Activated CD8-positive, alpha-beta memory T cell treated with anti-CD3 and anti-CD28 coated beads for 4 hours (primary cell): ENCODE measurements at places on chromosomes 16 and 17.

- no peak for DNase-seq
Observed at GRCh38 chr17:49196520-49196919, 13.9 kb downstream of the GNGT2 start.

- no peak for DNase-seq
Observed at GRCh38 chr17:68398691-68399637, 58.3 kb downstream of the WIPI1 start.

GRCh38 chr17:81037026-81037797 is 2.3 kb downstream of the BAIAP2 start:
- no peak for DNase-seq

DNA sequence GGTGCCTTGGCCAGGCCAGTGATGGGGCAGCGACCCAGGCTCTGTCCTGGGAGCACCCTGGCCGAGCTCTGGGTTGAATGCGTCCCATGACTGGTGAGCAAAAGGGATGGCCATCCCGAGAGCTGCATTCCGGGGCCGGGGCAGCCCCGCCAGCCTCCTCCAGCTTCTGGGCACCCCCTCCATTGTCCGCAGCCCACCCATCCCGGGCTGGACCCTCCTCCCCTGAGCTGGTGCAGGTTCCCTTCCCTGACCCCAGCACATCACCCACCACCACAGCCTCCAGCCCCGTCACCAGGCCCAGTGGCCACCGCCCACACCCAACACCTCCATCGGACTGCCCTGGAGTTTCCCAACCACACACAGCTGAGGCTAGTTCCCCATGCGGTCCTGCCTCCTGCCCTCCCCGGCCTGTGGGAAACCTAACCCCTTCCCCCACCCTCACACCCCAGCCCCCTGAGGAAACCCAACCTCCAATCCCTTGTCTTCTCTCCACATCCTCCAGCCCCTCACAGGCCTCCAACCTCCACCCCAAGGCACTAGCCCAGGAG is 16.2 kb upstream of the PVALEF start:
- DNase-seq = no peak

DNA sequence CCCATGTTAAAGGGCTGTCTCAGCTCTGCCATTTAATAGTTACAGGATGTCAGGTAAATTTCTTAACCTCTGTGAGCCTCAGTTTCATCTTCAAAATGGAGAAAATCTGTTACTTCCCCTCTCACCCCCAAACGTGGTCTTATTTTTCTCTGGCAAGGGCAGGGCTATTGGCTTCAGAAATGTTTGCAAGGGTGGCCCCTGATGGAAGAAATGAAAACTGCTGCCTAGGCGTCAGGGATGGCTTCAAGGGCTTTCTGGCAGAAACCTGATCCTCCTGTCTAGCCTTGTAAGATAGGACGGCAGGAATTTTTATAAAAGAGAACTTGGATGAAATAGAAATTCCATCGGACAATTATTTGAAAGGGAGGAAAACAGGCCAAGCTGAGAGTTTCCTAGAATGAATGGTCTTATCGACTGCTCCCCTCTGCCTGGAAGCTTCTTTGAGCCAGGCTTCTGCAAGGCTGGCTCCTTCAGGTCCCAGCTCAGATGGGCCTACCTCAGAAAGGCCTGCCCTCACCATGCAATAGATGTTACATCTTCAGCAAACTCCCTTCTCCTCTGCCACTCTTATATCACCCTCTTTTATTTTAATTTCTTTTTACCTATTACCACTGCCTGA is 43.0 kb upstream of the TANGO6 start:
- no peak for DNase-seq

DNA sequence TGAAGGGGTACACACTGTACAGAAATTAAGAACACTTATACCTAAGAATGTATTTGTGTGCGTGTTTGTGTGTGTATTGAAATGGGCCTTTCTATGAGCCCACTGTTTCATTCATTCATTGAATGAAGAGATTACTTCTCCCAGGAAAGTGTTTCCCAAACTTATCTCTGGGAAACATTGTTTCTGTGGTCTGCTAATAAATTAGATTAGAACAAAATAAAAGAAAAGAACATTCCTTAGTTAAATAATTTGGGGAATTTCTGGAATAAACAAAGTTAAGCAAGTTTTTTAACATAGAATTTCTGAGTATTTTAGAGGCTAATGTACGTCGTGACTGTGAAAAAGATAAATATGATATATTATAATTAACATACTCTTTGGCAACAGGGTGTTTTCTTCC is 402.4 kb upstream of the CDH11 start:
- DNase-seq = no peak

DNA sequence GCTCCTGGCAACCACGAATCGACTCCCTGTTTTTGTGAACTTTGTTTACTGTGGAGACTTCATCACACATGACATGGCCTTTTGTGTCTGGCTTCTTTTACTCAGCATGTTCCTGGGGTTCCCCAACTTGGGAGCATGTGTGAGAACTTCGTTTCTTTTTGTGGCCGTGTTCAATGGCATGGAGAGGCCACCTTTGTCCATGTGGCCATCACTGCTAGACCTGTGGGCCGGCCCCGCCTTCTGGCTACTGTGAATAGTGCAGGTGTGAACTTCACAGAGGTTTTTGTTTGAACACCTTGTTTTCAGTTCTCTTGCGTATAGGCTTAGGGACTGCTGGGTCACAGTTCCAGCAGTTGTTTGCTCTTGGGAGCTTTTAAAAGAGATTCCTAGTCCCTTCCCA is 5.7 kb upstream of the SLC38A8 start:
- DNase-seq = no peak

- DNase-seq = no peak
Observed at GRCh38 chr17:73968680-73969079, 234.8 kb upstream of the RPL38 start.

- no peak for DNase-seq
Observed at GRCh38 chr17:18314059-18314730, 599 bp downstream of the TOP3A start.

DNA sequence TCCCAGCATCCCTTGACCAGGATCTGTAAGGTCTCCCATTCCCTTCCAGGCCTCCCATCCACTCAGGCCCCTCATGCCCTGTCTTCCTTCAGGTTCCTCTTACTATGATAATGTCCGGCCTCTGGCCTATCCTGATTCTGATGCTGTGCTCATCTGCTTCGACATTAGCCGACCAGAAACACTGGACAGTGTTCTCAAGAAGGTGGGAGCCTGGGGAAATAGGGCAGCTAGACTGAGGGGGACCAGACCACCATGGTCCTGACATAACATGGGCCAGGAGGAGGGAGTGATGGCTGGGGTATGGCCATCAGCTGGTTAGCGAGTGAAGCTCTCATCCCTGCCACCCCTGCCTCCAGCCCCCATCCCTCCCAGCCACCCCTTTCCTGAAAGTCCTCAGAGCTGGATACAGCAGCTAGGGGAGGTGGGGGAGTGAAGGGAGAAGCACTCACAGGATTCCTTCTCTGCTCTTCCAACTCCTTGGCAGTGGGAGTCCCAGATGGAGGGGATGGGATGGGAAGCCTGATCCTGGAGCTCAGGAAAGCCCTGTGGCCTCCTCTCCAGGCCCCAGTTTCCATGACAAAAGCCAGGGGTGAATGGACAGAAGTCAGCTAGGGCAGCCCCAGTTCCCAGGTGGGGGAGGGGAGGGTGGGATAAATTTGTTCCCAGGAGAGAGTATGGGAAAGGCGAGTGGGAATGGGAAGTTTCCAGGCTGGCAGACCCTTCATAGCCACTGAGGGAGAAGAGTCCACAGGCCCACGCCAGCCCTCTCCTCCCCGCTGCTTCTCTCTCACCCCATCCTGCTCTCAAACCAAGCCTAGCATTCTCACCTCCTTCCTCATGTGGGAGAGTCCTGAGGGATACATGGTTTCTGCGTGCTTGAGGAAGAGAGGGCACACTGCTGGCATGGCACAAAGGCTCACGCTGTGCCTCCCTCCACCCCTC is 2.3 kb downstream of the RND2 start:
- DNase-seq = no peak

GRCh38 chr16:69169051-69169450 is 17.9 kb upstream of the SNTB2 start:
- DNase-seq = no peak

DNA sequence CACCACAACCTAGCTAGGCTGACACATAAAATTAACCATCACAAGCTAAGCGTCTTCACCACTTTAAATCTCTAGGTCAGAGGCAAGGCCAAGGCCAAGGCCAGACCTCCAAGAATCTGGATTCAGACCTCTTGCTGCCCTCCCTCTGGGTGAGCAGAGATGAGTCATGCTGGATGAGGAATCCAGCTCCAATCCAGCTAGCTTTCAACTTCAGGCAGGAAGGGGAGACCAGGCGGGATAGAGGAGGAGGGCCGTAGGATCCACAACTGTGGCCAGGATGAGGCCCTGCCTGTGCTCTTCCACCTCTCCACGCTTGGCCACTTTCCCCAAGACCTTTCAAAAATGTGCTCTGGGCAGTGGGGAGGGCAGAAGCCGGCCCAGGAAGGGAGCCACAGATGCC is 14.7 kb downstream of the LRRC75A start:
- no peak for DNase-seq

GRCh38 chr16:75556431-75556950 is 439 bp upstream of the TMEM231 start:
- DNase-seq = no peak

- no peak for DNase-seq
Observed at GRCh38 chr17:7775051-7775450, 57.5 kb downstream of the DNAH2 start.

DNA sequence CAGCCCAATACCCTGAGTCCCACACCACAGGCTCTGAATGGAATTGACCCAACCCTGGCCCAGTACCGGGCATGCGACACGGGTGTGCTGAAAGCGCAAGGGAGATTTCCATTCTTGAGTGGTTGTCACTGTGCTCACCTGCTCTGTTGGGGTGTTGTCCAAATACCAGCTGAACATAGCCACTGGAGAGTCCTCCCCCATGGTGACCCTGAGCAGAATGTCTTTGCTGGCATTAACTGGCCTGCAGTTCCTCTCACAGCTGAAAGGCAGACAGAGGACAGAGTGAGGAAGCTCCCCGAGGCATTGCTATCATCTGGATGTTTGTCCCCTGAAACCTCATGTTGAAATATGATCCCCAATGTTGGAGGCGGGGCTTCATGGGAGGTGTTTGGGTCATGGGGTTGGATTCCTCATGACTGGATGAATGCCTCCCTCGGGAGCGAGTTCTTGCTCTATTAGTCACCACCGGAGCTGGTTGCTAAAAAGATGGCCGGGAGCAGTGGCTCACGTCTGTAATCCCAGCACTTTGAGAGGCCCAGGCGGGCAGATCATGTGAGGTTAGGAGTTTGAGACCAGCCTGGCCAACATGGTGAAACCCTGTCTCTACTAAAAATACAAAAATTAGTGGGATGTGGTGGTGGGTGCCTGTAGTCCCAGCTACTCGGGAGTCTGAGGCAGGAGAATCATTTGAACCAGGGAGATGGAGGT is 57.3 kb upstream of the BCO1 start:
- DNase-seq = no peak

- DNase-seq = no peak
Observed at GRCh38 chr17:1742371-1743087, at the start of gene SERPINF2. SERPINF2 (plus strand) TSS chr17:1742871; CDS start chr17:1744996, 2,125 bp downstream.

GRCh38 chr17:72053449-72053848 is 67.4 kb upstream of the SOX9 start:
- no peak for DNase-seq

GRCh38 chr16:57732714-57733113 is 2.9 kb upstream of the KATNB1 start:
- DNase-seq = no peak

DNA sequence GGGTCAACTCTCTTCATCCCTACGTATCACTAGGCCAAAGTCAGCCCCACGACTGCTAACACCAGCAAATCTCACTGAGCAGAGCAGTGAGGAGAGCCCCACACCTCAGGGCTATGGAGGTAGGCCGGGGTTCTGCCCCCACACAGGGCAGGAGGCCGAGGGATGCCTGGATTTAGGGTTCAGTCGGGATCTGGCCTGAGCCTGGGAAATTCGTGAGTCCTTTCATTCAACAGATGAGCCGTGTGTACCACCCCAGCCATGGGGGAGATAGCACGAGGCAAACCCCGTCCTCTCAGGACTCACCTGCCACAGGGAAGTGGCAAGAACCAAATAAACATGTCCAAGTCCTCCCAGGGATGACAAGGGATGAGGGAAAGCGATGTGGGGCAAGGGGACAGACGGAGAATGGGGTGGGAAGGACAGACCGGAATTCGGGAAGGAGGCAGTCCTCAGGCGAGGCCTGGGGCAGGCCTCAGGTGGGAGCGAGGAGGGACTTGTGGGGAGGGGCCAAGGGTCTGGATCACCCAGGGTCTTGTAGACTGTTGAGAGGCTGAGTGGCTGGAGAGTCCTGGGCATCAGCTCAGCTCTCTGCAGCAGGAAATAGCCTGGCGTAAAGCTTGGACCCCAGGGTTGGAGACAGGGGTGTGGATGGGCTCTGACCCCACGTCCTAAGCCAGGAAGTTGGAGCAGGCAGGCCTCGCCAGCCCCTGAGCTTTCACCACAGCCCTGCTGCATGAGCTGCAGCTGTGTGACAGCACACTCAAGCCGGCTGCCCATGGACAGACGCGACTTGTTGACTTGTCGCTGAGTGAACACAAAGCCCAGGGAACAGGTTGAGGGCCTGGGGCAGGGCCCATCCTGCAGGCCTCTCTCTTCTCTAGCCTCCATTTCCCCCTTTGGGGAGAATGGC is 7.9 kb upstream of the FAM83G start:
- no peak for DNase-seq

DNA sequence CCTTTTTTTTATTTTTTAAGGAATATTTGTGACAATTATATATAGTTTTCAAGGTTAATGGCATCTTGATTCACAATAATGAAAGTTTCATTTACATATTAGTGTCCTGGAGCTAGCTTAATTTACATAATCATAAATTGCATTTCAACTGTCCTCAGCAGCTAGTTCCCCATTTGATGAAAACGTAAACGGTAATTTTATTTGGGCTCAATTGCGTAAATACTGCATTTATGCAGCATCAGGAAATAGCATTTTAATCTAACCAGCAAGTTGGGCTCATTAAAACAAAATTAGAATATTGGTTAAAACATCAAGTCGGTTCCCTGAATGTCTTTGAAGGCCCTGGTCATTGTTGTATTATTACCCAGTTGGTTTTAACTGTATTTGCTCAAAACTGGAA is 136.8 kb upstream of the CDH5 start:
- DNase-seq = no peak

GRCh38 chr16:84712138-84712671 is 12.4 kb downstream of the USP10 start:
- DNase-seq = no peak

DNA sequence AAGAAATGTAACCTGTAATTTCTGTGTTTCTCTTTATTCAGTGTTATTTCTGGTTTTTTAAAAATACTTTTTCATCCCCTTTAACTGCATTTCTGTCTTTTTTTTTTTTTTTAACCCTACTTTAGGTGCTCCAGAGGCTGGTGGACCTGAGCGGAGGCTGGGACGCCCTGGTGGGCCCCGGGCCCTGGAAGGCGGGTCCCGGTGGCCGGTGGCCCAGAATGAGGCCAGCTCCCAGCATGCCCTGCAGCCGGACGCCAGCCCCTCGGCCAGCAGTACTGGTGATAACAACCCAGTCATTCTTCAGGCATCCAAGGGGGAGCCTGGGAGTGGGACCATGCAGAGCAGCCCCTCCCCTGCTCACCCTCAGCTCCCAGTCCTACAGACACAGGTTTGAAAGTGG is 1.5 kb downstream of the SRCAP start:
- DNase-seq = no peak
